ENCODE measurements at places on chromosomes 16 and 17.

DNA sequence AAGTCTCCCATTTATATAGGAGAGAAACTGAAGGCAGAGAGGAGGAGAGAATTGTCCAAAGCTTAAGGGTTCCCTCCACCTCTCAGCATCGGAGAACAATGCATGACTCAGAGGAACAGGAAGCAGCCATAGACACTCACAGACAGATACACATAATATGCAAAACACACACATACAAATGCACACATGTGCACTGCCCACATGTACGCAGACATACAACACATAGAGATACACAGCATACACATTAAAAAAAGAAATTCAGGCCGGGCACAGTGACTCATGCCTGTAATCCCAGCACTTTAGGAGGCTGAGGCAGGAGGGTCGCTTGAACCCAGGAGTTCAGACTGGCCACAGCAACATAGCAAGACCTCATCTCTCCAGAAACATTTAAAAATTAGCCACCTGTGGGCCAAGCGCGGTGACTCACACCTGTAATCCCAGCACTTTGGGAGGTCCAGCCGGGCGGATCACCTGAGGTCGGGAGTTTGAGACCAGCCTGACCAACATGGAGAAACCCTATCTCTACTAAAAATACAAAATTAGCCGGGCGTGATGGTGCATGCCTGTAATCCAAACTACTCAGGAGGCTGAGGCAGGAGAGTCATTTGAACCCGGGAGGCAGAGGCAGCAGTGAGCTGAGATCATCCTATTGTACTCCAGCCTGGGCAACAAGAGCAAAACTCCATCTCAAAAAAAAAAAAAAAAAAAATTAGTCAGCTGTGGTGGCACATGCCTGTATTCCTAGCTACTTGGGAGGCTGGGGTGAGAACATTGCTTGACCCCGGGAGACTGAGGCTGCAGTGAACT lies 11.3 kb downstream of the ERAL1 start:
- DNase-seq, result no peak

DNA sequence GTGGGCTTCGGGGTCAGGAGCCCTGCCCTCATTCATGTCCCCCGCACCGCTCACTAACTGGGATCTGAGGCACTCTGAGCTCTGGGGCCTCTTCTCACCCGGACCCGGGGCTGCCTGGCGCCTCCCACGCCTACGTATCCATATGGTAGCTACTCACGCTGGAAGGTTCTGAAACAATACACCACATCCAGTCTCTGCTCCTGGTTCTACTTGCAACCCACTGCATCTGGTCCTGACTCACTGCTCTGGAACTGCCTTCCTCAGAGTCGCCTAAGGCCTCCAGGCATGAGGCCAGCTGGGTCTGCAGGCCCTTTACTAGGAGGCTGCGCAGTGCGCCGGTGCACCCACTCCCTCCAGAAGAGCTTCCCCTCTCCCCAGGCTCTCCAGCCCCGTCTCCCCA lies 18.1 kb downstream of the USP36 start:
- no peak for DNase-seq

- no peak for DNase-seq
Measured at GRCh38 chr17:49716668-49717364, 9.1 kb upstream of the SLC35B1 start.

GRCh38 chr17:16512011-16512410 lies 20.0 kb upstream of the LRRC75A start:
- peak; percentile 34 for DNase-seq

- no peak for DNase-seq
Measured at GRCh38 chr17:39653662-39654331, 11.4 kb upstream of the TCAP start.

DNA sequence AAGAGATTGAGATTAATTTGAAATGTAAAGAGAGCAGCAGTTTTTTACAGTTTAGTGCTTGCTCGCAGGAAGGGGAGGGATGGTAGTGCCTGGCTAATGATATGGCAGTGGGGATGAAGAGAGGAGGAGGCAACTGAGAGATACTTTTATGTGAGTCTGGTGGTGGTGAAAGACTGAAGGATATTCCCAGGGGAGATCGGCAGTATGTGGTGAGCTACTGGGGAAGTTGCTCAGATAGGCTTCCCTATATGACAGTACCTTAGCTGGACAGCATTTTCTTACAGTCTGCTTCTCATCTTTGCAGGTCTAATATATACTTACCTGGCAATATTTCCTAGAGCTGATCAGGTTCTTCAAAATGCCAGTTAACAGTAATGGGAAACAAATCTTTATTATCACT lies 8.6 kb downstream of the CEP95 start:
- no peak for DNase-seq

DNA sequence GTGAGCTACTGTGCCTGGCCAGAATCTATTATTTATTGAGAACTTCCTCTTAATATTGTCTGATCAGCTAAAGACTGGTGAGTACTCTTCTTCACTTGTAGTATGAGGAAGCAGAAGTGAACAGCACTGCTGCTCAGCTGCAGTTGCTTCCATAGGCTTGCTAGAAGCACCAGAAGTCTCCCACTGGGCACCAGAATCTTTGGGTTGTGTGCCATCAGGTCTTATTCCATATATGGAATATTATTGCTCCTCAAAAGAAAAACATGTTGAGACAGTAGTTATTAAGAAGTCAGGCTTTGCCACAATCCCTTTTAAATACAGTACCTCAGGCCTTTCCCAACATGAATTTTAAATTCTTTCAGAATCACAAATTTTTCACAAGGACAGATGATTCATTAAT lies 17.2 kb downstream of the SNTB2 start:
- no peak for DNase-seq

Measured in NCI-H1417 treated with DMSO at 0.1 percent for 48 hours (cell line).